ENCODE measurements at places on chromosomes 16 and 17. TPM values are rescaled to one million over a fixed set of nuclear protein-coding genes. Genes with fewer than 3 reads are reported as not detected.

- DNase-seq, result no peak
Measured at GRCh38 chr17:5644065-5644464, 59.8 kb upstream of the NLRP1 start.

Gene ADGRG1
- polyA plus RNA-seq, result 74.1 TPM

DNA sequence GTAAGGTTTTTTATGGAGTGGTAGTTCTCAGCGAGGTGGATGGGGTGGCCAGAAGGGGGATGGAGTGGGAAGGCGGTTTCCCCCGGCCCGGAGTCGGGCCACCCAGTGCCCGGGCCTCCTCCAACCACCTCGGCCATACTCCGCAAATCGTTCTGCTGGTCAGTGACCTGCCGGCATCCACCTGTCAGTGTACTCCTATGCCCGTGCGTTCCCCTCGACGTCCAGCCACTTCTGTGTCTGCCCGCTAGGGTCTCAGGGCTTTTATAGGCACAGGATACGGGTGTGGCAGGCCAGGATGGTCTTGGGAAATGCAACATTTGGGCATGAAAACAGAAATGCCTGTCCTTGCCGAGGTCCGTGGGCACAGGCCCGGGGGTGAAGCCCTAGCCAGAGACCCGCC, 19.3 kb upstream of the ASGR2 start:
- no peak for DNase-seq

DNA sequence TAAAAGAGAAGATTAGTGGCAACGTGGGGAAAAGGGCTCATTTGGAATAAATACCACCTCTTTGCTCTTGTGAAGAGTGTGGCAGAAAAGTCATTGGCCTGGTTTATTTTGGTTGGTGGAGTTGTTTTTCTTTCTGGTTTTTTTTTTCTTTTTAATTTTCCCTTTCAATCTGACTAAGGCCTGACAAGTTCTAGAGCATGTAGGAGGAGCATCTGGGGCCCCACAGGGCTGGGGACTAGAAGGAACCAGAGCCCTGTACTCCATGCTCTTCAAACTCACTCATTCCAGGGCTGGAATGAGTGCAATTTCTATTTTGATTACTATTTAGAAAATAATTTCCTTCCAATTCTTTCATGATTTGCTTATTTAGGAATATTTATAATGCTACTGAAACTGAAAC, 13.3 kb downstream of the IRX5 start:
- no peak for DNase-seq

GRCh38 chr17:43917016-43917347, 9.6 kb upstream of the MPP2 start:
- no peak for DNase-seq

Gene EFNB3
- polyA plus RNA-seq, result 21.3 TPM

DNA sequence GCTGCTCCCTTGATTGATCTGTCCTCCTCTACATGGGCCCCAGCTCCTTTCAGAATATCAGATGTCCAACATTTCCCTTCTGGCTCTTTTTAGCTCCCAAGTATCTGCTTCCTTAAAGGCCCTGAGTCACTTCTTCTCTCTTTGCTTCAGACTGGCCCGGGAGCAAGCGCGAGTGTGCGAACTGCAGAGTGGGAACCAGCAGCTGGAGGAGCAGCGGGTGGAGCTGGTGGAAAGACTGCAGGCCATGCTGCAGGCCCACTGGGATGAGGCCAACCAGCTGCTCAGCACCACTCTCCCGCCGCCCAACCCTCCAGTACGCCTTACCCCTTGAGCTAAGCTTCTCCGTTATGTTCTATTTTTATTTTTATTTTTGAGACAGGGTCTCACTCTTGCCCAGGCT, 12.3 kb downstream of the CNTROB start:
- no peak for DNase-seq

DNA sequence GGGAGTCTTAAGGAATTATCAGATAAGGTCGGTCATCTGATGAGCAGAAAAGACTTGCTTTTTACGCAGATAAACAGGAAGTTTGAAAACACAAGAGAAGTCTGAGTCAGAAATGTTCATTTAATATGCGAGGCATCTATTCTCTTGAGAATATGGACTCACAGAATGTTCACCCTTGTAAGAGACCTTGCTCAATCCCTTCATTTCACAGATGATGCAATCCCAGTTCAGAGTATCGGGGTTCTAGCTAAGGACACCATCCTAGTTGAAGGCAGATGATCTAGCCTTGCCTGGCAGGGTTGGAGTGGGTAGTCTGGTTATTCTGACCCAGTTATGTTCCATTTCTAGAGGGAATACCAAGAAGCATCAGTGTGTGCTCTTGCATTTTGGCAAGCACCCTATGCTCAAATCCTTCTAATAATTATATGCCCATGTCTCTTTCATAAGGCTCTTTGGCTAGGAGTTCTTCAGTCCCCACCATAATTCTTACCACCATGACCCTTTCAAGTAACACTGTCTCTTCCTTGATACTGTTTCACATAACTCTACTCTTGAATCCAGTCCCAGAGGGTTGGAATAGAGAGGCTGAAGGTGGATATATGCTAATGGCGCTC, 42.5 kb downstream of the YPEL2 start:
- DNase-seq, result no peak

DNA sequence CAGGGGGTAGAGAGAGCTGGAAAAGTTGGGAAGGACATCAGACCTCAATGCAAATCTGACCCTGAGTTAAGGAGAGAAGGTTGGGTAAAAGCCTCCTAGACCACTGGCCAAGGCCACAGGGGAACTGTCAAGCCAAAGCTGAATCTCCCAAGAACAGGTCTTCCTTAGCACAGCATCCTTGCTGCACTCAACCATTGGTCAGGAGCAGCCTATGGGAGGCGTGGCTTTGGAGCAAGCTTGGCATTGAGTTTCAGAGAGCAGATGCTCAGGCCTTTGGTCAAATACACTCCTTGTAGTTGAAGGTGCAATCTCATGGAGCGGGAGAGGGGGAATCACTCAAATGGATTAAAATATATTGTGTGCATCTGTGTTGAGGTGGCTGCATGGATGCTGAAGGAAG, 21.8 kb downstream of the SOX9 start:
- DNase-seq, result no peak

DNA sequence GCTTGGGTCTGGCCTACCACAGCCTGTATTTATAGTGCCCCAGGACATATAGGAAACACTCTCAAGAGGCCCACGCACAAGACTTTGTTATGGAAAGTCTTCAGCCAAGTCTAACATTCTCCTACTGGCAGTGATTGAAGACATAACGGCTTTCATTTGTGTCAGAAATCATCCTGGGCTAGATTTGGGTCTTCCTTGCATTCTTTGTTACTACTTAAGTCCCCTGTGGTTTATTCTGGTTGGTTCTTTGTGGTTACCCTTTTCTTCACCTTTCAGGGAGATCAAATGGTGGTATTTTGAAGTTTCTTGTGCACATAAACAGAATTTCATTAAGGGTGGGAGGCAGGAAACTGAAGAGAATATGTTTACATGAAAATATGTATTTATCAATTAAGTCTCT, 37.7 kb downstream of the REXO5 start:
- no peak for DNase-seq

DNA sequence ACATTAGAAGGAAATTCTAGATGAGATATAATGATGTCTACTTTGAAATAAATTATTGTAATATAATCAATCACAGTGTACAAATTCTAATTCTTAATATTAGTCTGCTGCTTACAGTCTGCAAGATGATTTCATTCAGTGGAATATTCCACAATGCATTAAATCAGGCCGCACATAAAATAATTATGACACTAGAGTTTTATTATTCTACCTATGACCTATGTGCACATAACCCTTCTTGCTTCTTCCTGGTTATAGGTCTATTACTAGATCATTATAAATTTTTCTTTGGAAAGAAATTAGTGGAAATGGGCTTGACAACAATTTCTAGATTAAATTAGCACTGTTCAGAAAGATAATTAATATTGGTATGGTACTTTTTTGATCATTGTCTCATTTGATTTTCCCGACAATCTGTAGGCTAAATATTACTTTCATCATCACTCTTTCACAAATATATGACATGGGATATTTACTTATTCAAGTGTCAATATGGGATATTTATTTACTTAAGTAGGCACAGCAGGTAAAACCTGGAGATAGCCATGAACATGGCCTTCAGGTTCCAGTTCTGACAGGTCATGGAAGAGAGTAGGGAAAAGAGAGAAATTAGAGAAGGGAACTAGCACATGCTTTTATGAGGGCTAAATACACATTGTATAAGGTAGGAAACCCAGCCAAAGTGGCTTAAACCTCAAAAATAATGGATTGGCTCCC, 476.4 kb downstream of the TOX3 start:
- no peak for DNase-seq

DNA sequence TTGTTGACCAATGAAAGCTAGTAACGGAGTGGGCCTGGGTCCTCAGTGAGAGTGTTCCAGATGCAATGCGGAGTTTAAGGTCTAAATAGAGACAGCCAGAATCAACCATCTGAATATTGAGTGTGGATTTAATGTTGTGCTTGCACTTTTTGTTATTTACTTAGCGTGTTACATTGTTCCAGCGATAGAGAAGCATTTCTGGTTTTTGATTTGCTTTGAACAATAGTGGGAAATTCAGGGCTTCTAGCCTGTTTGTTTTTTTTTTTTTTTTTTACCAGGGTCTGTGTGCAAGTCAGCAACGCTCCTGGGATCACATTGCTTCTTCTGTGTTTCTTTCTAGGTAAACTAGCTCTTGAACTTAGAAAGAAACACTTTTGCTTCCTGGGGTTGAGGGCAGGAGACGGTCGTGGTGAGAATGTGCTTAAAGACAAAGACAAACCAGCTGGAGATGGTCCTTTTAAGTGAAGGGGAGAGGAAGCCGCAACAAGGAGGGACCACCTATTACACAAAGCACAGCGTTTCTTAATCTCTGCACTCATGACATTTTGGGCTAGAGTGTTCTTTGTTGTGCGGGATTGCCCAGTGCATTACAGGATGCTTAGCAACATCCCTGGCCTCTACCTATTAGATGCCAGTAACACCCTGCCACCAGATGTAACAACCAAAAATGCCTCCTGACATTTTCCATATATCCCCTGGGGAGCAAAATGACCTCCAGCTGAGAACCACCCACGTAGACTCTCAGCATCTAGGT, 119.2 kb downstream of the MAP2K6 start:
- no peak for DNase-seq

Gene SLC38A8
- polyA plus RNA-seq, result not detected

GRCh38 chr16:54547052-54547451, 260.5 kb upstream of the IRX3 start:
- DNase-seq, result no peak

DNA sequence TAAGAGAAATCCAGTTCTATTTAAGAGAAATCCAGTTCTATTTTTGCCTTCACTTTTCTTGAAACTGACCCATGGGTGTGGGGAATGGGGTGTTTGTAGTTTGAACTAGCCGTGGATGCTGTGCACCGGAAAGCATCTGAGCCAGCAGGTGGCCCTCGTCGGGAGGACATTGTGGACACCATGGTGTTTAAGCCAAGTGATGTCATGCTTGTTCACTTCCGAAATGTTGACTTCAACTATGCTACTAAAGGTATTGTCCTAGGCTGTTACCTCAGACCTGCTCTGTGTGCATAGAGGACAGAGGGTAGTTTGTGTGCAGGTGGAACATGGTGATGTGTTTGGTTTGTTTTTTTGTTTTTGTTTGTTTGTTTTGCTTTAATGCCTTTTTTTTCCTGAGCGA, 3.3 kb downstream of the ATXN2L start:
- no peak for DNase-seq

Gene MYH1
- polyA plus RNA-seq, result 0.05 TPM

- DNase-seq, result no peak
Measured at GRCh38 chr16:56684256-56684925, 2.1 kb downstream of the MT1X start.

DNA sequence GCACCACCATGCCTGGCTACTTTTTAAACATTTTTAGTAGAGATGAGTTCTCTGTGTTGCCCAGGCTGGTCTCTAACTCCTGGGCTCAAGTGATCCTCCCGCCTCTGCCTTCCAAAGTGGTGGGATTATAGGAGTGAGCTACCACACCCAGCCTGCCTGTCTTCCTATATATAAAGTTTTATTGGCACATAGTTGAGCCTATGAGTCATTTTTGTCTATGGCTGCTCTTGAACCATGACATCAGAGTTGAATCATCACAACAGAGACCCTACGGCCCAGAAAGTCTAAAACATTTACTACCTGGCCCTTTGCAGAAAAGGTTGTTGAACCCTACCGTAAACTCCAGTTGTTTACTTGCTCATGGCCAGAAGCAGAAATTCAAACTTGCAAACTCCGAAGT, 7.9 kb downstream of the SEPTIN12 start:
- no peak for DNase-seq

- DNase-seq, result peak; percentile 89
Measured at GRCh38 chr16:70437017-70437581, 1.8 kb downstream of the ST3GAL2 start.

Gene MYCBPAP
- polyA plus RNA-seq, result 3.0 TPM
